GM12891 (cell line): ENCODE measurements at places on chromosomes 1 and 21.

- DNase-seq = no peak
Measured at GRCh38 chr1:188670837-188671236, 1806.8 kb downstream of the BRINP3 start.

GRCh38 chr1:167090314-167090942 lies at the start of gene GPA33:
TSS of gene GPA33 (minus strand) at chr1:167090377. CDS start at chr1:167090287, 90 bp downstream.
- DNase-seq = no peak

GRCh38 chr21:19276665-19277064 lies 873.1 kb upstream of the TMPRSS15 start:
- DNase-seq = no peak

DNA sequence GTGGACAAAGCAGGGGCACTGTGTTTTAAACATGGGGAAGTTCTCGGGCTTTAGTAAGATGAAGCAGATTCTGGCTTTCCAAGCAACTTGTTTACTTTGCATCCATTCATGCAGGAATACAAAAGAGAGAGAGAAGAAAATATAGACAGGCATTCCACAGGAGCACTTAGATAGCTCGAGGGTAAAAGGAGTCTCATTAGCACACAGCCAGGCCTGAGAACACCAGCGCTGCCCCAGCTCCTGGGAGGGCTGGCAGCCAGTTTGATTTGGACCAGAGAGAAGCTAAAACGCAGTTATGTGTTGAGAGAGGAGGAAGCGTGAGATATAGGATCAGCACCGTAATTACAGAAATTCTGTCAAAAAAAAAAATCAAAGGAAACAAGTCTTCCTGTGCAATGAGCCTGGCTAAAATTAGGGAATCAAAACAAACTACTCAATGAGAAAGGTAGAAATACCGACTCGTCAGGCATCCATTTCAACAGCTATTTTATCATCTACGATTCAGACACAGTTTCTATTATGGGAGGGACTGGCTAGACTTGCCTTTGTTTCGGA lies 68.2 kb downstream of the CLSTN1 start:
- DNase-seq = no peak

GRCh38 chr21:29486306-29486807 lies 187.6 kb downstream of the BACH1 start:
- DNase-seq = no peak

DNA sequence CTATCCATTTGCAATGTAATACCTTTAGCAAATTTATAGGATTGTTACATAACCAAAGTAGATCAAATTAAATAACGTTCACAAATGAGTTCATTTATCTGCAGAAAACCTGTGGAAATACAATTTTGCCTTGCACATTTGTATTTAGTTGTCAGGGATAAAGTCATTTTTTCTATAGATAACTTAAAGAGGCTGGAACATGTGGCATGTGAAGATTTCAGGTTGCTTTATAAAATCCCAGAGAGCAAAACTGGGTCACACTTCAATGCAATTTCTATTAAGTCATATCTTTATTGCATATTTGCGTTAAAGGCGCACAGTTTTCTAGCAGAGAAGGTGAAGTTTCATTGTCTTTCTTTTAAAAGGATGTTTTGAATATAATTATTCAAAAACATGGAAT lies 342.4 kb downstream of the USP25 start:
- no peak for DNase-seq

DNA sequence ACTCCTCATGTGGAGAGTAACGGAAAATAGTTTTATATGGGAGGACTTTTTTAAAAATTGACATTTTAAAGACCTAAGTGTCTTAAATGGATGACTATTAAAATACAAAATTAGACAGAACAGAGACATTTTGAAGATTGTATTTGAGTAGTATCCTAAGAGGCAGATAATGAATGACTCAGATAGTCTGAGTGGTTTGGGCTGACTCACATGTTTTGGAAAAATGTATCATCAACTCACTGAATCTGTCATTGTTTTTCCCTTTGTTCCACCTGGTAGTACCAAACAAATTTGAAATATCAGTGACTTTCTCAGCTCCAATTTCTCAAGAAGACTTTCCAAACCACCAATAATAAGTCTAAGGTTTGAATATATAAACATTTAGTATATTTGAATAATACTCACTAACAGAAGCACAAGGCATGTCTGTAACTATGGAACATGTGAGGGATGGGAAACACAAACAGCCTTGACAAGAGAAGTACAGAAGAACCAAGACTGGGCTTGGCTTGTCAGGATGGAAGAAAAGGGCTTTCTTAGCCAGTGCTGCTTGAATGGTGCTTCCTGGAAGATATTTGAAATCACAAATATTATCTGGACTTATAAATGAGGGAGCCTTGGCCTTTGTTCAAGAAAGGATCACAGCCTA lies 90.6 kb downstream of the SGIP1 start:
- DNase-seq = no peak

DNA sequence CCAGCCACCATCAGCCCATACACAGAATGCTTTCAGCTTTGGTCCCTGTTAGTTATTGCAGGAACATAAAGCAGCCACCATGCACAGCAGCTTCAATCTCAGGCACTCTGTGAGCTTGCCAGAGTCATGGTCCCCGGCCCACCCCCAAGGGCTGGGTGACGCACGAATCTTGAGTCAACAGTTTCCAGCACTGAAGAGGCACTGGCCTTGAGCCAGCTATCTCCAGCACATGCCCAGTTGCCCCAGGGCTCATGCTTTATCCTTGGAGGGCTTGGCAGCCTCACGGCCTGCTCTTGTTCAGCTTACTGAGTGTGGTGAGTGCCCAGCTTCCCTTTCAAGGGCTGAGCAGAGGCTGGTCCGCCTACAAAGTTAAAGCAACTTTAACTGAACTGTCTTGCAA lies 200.7 kb upstream of the RAB4A start:
- no peak for DNase-seq

DNA sequence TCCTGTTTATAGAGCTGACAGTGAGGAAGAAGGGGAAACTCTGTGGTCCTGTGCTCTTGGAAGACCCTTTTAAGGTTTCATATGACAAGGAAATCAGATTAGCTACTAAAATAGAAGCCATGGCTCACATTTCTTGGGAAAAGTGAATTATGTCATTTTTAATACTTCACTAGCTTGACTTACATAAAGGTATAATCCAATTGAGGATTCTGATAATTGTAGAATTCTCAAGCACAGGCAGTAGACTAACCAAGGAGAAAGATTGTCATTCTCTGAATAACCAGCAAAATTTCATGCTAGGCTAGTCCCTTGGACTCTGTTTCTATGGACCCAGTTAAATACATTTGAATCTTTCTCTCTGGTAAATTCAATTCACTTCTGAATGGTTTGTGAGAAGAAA lies 613.0 kb upstream of the BEND5 start:
- DNase-seq = no peak

- DNase-seq = no peak
Measured at GRCh38 chr1:68791800-68792199, 294.9 kb upstream of the DEPDC1 start.

DNA sequence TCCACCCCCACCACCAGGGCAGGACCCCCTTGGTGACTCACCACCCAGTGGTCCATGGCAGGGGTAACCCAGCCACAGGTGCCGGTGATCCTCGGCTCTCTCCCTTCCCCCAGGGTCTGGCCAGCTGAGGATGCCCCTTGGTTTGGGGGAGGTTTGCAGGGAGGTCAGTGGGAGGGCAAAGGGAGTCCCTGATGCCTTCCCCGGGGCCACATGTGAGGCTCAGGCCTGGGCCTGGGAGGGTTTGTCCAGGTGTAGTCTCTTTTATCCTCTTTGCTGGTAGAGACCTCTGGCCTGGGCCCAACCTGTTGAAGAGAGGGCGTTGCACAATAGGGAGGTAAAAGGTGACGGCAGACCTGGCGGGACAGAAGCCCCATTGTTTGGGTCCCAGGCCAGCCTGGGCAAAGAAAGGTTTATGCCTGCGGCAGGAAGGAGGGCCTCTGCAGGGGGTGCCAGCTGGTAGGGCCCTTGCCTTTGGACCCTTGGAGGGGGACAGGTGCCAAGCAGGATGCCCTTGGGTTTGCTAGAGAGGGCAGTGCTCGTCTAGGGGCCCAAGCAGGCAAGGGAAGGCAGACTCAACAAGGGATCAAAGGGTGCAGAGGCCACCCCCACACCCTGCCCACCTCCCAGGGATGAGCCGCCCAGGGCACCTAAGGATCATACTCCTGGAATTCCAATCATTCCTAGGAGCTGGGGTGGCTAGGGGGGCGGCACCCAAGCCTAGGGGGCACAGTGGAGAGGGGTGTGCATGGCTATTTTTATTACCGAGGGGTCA lies 760 bp upstream of the TINAGL1 start:
- DNase-seq = no peak

GRCh38 chr1:82225421-82226185 lies 424.9 kb downstream of the ADGRL2 start:
- no peak for DNase-seq

DNA sequence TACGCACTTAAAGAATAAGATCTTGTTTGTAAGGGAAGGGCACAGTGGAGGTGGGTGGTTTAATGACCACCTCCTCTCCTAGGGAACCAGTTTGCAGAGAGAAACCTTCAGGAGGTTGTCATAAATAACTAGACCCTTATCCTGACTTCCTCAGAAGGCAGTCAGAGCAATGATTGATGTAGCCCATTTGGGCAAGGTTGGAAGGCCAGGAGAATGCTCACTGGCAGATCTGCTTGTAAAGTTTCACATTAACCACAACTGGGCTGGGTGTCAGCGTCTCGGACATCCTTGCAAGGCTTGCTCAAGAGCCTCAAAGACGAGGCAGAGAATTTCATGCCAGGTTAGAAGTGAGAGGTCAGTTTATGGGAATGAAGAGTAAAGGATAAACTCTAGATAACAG lies 87.6 kb upstream of the TRABD2B start:
- DNase-seq = no peak
